ENCODE measurements at places on chromosomes 7 and 10. TPM values are rescaled to one million over a fixed set of nuclear protein-coding genes. Genes with fewer than 3 reads are reported as not detected.

Gene CCL24
- not detected for total RNA-seq

Gene MSMB
- not detected for total RNA-seq

Gene TDRD1
- total RNA-seq: not detected

Gene NOS3
- total RNA-seq: 0.17 TPM

Gene TMEM196
- total RNA-seq: not detected

Gene CPA4
- total RNA-seq: 2.7 TPM

Gene ZNF775
- 7.1 TPM for total RNA-seq

Gene RGR
- not detected for total RNA-seq
